ENCODE measurements at places on chromosomes 3 and 15. TPM values are rescaled to one million over a fixed set of nuclear protein-coding genes. Genes with fewer than 3 reads are reported as not detected.

GRCh38 chr15:79897701-79898113 is 893 bp upstream of the MTHFS start:
- no peak for DNase-seq

DNA sequence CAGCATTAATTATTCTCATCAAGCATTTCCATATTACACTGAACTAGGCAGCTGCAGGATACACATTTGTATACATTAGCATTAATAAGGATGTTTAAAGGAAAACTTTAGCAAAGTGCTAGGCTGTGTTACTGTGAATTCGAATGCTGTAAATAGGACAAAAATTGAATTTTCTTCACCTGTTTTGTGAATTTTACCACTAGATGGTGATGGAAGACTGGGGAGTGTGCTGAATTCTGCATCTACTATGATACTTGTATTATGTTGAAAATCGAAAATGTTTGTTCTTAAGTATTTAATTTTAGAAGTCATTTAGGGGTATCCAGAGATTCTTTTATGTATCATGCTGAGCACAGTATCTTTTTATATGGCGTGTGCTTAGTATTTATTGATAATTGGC is 12.3 kb upstream of the P2RY14 start:
- DNase-seq = no peak

DNA sequence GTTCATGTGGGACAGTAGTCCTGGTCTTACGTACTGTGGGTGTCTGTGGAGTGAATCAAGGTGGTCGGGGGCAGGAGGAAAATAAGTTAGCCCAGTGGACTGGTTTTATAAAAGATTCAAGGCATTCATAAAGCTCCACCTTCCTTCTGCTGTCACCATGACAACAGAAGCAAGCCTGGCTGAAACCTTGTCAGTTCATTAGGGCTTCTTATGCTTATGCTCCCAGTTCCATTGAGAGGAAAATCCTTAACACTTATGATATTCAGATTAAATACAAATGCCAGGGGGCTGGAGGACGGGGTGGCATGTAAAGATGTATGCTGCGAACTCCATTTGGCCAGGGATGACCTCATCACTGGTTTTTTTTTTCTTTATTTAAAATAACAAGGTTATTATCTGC is 283.1 kb upstream of the ATP10A start:
- DNase-seq = no peak

GRCh38 chr3:49316696-49317457 is 23.0 kb downstream of the USP4 start:
- DNase-seq = no peak

DNA sequence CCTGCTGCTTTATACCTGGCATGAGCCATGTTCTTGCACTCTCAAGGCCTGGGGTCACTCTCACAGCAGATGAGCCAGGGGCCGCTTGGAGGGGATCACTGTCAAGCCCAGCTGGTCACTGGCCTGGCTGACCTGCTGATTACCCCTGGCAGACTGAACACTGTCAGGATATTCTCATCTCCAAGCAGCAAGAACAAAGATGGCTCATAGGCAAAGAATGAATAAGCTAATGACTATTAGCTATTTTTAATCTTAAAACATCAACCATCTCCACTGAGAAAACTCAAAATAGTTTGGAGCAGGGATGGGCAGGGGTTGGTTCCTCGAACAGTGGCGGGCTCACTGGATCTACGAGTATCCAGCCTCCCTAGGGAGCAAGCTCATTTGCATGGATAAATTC is 64.4 kb upstream of the ACAN start:
- no peak for DNase-seq

DNA sequence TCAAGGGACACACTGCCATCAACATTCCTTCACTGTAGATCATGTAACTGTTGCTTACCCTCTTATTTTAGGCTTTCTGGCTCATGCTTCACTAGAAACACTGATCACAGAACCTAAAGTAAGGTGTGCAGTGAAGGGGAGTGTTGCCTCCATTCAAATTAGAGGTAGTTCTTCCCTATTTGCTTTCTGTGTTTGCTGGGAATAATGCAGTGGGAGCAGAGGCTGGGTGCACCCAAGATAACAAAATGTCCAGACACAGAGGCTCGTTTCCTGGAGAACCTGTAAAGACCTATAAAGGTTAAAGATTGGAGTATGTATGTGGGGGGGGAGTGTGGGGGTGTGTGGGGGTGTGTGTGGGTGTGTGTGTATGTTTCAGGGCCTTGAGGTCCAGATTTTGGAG is 2.1 kb upstream of the CLDN18 start:
- DNase-seq = no peak

DNA sequence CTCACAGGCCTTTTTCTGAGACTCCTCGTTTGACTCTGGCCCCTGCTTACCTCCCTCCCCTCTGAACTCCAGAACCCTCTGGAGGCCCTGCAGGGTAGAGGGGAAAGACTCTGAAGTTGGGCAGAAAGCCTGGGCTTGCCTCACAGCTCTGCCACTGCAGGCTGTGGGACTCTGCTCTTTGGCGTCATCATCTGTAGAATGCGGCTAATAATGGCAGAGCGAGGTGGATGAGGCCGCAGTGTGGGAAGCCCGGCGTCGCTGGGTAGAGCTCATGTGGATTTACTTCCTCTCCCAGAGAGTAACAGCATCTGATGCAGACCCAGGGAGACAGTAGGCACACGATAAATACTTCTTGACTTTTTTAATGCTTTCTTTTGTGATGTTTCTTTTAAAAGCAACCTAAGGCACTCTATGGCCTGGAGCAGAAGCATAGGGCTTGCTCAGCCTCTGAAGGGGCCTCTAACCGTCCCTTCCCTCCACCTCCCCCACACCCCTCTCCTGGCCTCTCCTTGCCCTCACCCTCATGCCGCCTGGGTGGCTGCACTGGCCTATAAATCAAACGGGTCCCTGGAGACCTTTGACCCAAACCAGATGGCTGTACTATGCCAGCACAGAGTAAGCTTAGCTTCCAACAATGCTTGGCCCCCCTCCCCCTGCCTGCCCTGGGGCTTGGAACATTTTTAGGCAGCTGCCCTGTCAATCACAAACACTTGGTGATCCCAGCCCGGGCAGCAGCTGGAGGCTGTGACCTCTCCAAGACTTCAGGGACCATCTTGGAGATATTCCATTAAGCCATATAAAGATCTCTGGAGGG is 32.9 kb downstream of the SPSB4 start:
- no peak for DNase-seq

Gene CKMT1A
- total RNA-seq = not detected

Gene CCDC80
- total RNA-seq = 256 TPM

Gene BNC1
- 31.6 TPM for total RNA-seq

Gene CCDC191
- 5.3 TPM for total RNA-seq

All from ovary (tissue), 10 donors.